Left ventricle myocardium superior (tissue), 1 donor: ENCODE measurements at places on chromosomes 6 and 20. TPM values are rescaled to one million over a fixed set of nuclear protein-coding genes. Genes with fewer than 3 reads are reported as not detected.

The BPI gene
- not detected for total RNA-seq

The FAM162B gene
- total RNA-seq = 3.6 TPM

GRCh38 chr6:33295621-33296369 lies 2.9 kb downstream of the RGL2 start:
- no peak for DNase-seq

GRCh38 chr6:113754291-113754690 lies 102.9 kb upstream of the MARCKS start:
- no peak for DNase-seq
